HEK293T (cell line): ENCODE measurements at places on chromosomes 7 and 10.

GRCh38 chr10:30804478-30805055 lies 175.0 kb upstream of the LYZL2 start:
- no peak for DNase-seq

DNA sequence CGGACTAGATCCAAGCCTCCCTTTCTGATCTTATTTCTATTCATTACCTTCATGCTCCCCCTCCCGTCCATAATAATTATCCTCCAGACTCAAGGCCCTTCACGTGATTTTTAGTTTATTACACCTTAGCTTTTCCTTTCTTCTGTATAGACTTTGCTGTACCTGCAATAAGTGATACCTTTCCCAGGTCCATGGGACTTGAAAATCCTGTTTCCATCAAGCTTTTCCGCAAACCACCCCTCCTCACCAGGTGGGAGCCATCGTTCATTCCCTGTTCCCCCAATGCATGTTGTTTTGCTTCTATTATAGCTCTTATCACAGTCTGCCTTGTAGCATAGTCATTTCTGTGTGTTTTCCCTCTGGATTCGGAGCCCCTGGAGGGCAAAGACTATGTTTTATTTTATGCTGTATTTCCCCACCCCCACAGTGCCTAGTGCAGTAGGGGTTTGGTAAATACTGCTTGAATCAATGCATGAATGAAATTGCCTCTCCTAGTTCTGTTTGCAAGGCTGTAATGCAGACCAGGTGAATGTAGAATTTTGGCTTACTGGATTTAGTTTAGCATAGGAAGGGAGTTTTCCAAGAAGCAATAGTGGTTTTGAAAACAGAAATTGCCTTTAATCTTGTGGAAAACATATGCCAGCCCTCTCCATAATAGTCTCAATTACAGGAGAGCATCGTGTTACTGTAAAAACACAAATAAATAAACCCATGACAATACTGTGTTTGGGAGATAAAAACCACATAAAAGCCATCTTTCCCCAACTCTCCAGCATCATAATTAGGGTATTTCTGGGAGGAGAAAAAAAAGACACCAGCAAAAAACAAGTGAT lies 213.4 kb downstream of the AUTS2 start:
- no peak for DNase-seq

GRCh38 chr10:391305-391704 lies 256.1 kb downstream of the ZMYND11 start:
- no peak for DNase-seq

DNA sequence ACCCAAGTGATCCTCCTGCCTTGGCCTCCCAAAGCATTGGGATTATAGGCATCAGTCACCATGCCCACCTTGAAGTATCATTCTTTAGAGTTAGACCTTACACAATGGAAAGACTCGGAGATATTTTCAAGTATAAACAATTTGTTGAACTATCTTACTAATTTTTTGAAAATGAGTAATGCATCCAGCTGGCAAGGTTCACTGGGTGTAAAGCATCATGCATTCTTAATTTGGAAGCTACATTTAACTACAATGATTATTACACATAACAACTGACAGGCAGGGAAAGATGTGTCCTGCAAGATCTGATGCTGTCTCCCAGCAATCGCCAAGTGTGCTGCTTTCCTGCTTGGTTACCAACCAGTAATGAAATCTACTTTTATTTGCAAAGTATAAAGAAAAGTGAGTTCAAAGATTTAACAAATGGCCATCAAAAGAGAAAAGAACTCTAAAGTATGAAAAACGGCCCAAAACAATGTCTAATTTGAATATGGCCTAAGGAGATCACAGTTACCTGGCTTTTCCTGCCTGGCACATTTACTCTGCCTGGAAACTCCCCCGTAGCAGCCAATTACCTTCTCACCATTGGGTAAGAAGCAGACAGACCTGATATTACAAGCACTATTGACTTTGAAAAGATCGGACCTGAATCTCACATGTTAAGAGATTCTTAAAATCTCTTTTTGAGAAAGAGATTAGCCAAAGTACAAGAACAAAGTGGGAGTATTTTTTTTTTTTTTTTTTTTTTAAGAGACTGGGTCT lies 59.3 kb upstream of the NMT2 start:
- no peak for DNase-seq

GRCh38 chr7:73892003-73892999 lies 31.3 kb downstream of the TMEM270 start:
- DNase-seq, result no peak

DNA sequence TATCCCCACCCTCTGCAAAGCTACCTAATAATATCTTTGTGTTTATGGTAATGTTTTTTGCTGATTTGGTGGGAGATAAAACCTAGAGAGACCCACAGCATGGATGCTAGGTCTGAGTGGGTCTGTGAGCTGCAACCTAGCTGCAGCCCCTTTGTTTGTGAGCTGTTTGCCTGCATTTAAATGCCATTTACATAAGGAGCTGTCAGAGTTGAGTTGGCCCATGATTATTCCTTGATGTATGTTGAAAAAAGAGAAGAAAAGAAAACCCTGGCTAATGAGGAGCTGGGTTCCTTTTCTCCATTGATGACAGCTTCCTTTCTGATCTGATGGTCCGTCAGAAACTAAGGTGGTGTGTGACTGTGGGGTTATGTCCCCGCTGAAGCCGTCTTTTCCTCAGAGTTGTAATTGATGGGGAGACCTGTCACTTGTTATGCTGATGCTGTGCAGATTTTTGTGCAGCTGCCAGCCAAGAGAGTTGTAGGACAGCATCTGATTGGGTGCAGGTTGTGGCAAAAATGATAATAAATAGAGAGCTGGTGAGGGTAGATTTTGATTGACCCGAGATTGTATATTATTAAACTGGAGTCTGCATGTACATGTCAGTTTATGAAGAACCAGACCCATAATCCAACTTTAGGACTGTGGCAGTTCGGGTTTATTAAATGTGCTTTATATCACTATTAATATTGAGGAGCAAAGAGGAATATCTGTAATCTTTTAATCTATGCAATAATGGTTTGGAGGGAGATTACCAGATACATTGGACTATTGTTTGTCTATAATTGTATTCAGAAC lies 219.8 kb downstream of the AUTS2 start:
- DNase-seq, result no peak
